ENCODE measurements at places on chromosomes 2 and 18. TPM values are rescaled to one million over a fixed set of nuclear protein-coding genes. Genes with fewer than 3 reads are reported as not detected.

DNA sequence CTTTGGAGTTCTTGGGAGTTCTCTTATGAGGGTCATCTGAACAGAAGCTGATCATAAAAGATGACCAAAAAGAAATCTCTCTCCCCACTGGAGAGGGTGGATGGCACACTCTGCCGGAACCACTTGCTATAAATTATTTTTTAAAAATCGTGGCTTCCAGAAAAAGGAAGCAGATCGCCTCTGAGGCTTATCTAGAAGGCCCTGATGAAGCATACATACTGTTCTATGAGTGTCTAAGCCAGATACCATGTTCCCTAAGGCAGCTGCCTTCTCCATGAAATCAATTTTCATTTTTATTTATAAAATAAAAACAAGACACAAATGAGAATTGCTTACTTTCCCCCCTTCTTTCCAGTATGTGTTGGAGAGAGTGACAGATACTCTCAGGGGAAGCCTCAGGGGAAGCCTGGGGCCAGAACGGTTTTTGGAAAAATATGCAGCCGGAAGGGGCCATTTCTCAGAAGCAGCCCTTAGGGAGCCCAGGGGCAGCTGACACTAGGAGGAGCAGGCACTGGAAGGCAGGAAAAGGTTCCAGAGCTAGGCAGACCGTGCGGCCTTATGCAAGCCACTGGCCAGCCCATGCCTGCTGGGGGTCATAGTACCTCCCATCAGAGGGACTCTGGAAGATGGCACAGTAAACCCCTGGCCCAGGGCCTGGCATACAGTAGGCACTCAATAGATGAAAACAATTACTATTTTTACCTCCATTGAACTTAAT is 130.6 kb downstream of the CABLES1 start:
- H3K36me3 ChIP-seq: peaks cover 19% of the 10 kb centered on the region
- no peaks in the 10 kb centered on the region for H3K27me3 ChIP-seq
- no peak for DNase-seq
- no peak overlapping the region for H3K27ac ChIP-seq
- H3K4me3 ChIP-seq: no peak overlapping the region

- H3K4me1 ChIP-seq: no peaks in the 10 kb centered on the region
- no peak for DNase-seq
- H3K4me3 ChIP-seq: no peak overlapping the region
- H3K36me3 ChIP-seq: peaks cover 17% of the 10 kb centered on the region
- no peak overlapping the region for H3K27ac ChIP-seq
- peaks cover 16% of the 10 kb centered on the region for H3K27me3 ChIP-seq
These were observed 79.2 kb upstream of the IL1R2 start for GRCh38 chr2:101912545-101912944.

DNA sequence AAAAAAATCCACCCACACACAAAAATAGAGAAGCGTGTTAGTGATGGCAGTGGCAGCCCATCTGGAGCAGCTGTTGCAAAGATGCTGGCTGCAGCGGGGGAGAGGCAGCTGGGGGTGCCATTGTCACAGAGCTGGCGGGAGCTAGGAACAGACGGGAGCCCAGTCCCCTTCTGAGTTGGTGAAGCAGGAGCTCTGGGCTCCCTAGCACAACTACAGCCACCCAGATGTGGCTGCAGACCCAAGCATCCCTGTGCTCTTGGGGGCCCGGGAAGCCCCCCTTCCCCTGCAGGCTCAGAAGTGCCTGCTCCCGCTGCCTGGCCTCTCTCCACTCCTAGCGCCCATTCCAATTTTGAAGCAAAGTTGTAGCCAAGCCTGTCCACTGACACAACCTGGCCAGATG is 366.6 kb upstream of the MC4R start:
- no peaks in the 10 kb centered on the region for H3K4me1 ChIP-seq
- H3K27me3 ChIP-seq: no peaks in the 10 kb centered on the region
- no peak for DNase-seq
- H3K27ac ChIP-seq: no peak overlapping the region
- H3K36me3 ChIP-seq: no peaks in the 10 kb centered on the region
- H3K4me3 ChIP-seq: no peak overlapping the region

Gene DCDC2C
- total RNA-seq: not detected

Gene DTNA
- total RNA-seq: not detected

Gene ANKRD23
- 13.1 TPM for total RNA-seq

Gene DSG1
- total RNA-seq: not detected

Measured in naive thymus-derived CD8-positive, alpha-beta T cell (primary cell).